Progenitor cell of endocrine pancreas (in vitro differentiated cells): ENCODE measurements at places on chromosomes 11 and 22.

GRCh38 chr11:71991494-71991893, 7.2 kb upstream of the IL18BP start:
- no peak for DNase-seq

DNA sequence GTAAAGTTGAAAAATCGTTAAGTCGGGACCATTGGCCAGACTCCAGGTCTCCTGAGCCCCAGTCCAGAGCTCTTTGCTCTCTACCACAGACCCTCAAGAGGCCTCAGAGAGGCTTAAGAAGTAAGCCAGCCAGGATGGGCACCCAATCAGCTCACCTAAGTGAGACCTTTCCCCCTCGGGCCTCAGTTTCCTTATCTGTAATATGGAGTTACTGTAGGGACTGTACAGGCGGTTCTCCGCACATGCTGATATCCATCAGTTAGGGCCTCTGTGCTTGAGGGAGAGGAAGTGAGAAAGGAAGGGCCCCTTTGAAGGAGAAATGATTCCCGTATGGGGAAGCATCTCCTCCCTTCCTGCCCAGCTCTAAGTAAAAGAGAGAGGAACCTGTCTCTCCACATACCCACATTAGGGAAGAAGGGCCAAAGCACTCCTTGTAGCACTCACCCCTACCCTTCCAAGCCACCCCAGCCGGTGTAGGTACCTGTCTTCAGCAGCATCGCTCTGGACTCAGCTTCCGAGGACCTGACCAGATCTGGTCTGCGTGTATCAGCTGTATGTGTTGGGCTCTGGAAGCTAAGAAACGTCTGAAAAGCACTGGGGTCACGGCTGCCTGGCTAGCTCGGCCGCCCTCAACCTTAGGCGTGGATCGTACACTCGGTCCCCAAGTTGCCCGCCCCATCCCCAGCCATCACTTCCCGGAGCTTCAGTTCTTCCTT, 653 bp downstream of the NAGA start:
- DNase-seq: no peak

DNA sequence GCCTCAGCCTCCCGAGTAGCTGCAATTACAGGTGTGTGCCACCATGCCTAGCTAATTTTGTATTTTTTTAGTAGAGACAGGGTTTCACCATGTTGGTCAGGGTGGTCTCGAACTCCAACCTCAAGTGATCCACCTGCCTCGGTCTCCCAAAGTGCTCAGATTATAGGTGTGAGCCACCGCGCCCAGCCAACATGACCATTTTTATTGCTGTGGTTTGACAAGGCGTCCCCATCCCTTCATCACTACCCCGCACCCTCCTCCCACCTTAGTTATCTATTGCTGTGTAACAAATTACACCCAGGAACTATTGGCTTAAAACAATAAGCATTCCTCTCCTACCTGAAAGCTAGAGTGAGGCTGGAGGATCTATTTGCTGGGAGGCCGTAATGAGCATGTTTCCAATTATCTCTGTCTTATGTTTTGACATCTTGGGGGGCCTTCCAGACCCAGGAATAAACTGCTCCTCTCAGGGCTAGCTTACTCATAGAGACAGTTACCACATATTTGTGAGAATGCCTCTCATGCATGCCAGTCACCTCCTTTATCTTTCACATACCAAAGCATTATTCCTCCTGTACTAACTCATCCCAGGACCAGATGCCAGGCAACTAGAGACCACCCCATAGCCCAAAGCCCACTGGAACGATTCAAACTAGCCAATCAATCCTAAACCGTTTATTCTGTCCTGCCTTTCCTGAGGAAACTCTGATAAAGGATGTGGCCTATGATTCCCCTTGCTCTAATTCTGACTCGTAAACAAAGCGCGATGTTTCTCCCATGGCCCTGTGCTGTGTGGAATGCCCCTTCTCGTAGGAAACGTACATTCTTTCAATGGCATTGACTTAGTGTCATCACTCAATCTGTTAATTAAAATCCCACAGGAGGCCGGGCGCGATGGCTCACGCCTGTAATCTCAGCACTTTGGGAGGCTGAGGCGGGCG, 19.4 kb downstream of the SNU13 start:
- DNase-seq: no peak

DNA sequence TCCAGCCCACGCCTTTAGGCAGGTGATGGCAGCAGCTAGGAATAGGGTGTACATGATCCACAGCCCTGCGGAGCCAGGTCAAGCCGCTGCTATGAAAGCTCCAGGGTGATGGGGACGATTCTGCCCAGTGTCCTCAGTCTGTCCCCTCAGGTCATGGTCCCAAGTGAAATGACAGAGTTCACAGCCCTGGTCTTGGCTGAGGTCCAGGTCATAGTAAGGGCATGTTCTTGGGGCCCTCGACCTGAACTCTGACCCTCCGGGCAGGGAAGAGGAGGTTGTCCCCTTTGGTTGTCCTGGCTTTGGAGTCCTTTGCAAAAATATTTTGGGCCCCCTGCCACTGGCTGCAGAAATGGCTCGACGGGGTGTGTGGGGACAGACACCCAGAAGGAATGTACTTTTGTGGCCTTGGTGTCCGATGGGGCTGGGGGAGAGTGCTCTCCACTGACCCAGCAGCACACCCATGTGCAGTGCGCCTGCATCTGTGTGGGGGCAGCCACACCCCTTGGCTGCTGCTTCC, 7.3 kb downstream of the C22orf31 start:
- DNase-seq: no peak

GRCh38 chr11:93652679-93653078, 8.8 kb upstream of the CEP295 start:
- no peak for DNase-seq

DNA sequence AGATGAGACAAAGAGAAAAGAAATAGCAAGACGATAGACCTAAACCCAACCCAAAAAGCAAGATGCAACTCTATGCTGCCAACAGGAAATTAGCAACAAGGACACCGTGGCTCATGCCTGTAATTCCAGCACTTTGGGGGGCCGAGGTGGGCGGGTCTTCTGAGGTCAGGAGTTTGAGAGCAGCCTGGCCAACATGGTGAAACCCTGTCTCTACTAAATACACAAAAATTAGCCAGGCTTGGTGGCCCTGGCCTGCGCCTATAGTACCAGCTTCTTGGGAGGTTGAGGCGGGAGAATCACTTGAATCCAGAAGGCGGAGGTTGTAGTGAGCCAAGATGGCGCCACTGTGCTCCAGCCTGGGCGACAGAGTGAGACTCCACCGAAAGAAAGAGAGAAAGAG, 24.3 kb upstream of the IL10RA start:
- no peak for DNase-seq

GRCh38 chr11:125272092-125272491, 107.5 kb downstream of the PKNOX2 start:
- no peak for DNase-seq

DNA sequence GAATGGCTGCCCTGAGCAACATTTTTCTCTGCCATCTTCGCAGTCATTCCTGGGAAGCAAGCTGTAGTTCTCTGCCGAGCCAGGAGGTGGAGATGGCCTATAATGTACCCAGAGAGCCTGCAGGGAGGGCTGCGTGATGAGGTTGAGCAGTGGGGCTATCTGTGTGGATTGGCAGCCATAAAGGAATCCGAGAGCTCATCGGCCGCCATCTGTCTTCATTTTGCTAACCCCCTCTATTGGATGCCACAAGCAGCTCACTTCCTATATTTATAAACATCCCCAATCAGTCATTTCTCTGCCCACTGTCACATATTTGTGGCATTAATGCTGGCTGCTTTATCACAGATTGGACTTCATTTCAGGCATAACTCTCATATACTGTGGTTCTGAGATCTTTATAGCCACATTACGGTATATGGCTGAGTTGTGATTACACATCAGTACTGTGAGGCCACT, 209.5 kb downstream of the NTM start:
- no peak for DNase-seq

DNA sequence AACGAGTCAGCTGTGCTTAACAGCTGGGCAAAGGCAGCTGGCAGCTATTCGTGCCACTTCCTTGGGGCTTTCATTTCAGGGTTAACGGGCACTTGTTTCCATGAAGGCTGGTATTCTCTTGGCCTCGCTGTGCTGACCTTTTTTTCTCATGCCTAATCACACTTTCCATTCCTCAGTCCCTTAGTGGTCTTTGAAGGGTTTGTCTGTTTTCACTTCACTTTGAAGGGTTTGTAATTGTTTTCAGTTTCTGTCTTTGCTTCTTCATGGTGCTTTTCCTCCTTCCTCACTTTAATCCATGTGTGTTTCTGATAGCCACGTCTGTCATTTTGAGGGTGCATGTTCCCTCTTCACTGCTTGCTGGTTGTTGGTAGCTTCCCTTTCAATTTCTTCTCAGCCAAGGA, 24.6 kb downstream of the PPIL2 start:
- no peak for DNase-seq

DNA sequence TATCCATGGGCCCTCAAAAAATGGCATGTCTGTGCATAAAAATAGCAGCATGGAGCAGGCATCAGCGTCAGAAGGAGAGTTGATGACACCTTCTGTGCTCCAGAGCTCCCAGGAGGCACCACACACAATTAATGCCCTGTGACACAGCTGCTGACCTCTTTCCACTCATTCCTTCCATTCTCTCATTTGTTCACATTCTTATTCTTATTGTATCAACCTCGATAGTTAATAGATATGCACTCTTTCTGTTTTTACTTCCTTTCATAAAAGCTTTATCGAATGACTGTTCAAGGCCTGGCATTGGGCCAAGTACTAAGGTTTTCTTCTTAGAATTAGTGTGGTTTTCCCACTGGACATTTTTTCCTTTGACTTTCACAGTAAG, 266.0 kb upstream of the MTNR1B start:
- DNase-seq: no peak

DNA sequence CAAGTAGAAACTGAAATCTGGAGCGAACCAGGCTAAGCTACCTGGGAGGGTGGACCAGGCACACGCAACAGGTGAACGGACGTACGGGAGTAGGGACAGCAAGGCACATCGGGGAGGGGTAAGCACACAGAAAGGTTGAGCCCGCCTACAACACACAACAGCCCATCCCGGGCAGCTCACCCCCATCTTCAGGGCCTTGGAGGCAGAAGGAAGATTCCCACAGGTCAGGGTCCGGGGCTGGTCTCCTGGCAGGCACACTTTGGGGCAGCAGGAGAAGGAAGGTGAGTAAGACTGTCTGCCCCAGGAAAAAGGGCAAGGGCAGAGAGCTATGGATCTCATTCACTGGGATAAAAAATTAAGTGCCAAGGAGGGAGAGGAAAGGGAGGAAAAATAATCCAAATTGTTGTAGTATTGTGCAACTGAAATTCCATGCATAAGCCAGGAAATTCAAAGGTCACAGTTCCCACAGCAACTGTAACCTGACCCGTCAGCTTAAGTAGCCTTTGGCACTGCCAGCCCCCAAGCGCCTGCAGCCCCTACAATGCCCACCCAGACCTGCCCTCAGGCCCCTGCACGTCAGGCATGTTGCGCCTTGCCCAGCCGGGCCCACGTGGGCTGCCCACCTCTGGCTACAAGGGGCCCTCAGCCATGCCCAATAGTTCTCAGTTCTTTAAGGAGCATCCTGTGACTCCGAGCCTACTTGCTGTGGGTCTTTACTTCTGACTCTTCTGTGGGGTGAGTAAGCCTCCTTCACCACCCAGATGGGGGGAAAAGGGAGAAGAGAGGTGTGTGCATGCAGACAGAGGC, 51.8 kb downstream of the MICAL3 start:
- no peak for DNase-seq

GRCh38 chr11:116059919-116060318, 555.7 kb upstream of the CADM1 start:
- DNase-seq: no peak

- no peak for DNase-seq
These were observed 93.1 kb upstream of the HORMAD2 start for GRCh38 chr22:29987137-29987536.

DNA sequence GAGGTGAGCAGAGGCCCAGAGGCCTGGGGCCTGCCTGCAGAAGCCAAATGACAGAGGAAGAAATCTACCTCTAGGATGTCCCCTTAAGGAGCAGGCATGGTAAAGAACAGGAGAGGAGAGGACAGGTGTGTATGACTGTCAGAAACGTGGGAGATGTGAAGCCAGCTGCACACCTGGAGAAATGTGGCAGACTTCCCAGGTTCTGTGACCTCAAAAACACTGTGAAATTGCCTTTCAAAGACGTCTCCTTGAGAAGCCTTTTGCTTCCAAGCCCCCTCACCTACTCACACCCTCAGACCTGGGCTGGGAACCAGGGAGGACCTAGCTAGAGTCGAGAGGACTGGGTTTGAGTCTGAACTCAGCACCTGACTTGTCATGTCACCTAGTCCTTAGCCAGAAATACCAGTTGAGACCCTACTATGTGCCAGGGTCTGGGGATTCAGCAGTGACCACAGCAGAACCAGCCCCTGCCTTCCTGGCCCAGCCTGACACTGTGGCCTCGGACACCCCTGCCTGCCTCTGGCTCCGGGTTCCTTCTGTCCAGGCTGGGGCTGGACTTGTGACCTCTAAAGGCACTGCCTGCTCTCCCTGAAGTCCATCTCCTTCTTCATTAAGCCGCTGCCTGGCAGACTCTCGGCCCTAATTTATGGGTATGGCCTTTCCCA, 5.6 kb downstream of the TPBGL start:
- no peak for DNase-seq

DNA sequence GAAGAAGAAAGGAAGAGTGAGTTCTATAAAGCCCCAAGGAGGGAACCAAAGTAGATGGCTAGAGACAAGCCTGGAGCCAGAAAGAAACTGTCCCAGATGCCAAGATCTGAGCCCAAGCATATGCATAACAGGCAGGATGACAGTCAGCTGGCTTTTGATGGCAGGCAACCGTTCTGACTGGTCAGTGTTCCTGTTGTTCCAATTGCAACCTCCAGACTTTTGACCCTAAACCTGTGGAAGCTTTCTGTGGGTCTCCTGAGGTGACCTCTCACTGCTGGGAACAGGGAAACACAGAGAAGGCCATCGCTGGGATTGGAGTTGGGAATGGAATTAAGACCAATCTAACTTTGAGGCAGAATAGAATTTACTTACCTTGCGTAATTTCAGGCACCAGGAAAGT, 21.6 kb upstream of the NNMT start:
- no peak for DNase-seq

DNA sequence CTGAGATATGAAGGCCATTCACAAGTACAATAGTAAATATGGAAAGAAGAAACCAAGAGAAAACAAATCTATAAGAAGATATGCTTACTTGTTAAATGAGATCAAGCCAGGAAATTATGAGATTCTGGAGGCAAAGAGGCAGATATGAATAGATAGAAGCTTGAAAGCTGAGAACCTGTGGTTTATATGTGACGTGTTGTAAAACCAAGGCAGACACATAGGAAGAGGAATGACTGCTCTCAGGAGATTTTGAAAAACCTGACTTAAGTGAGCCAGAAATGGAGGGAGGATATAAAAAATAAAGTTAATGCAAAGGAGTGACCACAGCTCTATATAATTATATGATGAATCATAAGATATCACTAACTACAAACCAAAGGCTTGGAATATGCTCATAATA, 1160.5 kb upstream of the CNTN5 start:
- DNase-seq: no peak

- no peak for DNase-seq
These were observed 9.0 kb downstream of the SPCS2 start for GRCh38 chr11:74957937-74958629.

GRCh38 chr22:23000657-23001347, 69.5 kb upstream of the GNAZ start:
- DNase-seq: no peak

- no peak for DNase-seq
These were observed 122.1 kb downstream of the CSNK2A3 start for GRCh38 chr11:11230802-11231562.

GRCh38 chr11:75733431-75734107, 15.9 kb downstream of the MOGAT2 start:
- no peak for DNase-seq
